Activated T-helper 1 cell treated with Interleukin-2 at 50 U/mL for 16 hours (primary cell): ENCODE measurements at places on chromosomes 2 and 18.

DNA sequence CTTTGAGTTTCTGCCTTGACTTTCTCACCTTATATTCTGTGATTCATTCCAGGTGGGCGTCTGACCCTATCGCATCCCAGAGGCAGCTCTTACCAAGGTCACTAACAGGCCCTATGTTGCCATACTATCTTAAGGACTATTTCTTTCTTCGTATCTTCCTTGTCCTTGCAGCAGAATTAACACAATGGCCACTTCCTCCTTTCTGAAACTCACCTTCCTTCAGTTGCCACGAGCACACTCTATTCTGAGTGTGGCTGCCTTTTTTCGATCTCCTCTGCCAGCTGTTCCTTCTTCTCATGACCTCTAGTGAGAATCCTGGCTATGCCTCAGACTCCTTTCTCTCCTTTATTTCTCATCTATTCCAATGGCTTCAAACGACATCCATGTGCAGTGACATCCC lies 160.4 kb upstream of the CCDC195 start:
- DNase-seq = no peak

DNA sequence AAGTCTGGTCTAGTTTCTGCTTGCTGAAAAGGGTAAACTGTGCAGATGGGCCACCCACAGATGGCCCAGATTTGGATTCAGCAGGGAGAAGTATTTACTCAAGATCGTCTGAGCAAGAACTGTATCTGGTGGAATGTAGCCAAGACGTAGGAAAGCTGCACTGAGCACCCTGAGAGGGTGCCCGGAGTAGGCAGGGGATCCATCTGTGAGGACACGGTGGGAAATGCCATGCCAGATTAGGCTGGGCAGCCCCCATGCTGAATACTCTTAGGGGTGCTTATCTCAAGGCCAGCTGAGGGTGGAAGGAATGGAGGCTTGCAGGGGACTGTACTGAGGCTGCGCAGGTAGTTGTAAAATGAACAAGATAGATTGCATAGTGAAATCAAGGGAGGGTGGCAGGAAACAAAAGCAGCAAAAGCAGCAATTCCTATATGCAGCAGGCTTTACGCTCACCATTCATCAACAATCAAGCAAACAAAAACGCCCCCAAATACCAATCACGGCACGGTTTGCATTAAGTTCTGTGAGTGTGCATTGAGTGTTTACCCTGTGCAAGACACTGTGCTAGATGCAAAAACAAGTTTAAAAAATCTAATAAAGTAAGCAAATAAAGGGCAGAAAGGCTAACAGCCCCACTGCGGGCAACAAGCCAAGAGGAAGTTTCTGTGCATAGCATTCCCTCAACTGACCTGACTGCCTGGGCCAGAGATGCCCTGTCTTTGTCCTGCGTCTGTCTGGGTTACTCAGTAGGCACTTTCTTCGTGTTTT lies 32.2 kb upstream of the LPIN2 start:
- DNase-seq = no peak

GRCh38 chr2:165573534-165574461 lies 104.3 kb downstream of the CSRNP3 start:
- DNase-seq = no peak

DNA sequence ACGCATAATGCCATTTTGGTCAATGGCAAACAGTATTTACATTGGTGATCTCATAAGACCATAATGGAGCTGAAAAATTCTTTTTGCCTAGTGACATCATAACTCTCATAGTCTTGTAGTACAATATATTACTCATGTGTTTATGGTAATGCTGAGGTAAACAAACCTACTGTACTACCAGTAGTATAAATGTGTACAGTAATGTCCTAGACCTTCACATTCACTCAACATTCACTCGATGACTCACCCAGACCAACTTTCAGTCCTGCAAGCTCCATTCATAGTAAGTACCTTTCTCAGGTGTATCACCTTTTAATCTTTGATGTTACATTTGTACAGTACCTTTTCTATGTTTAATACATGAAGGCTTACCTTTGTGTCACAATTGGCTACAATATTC lies 558.2 kb upstream of the PIK3C3 start:
- no peak for DNase-seq

GRCh38 chr2:47724221-47724981 lies 58.5 kb upstream of the MSH6 start:
- no peak for DNase-seq

DNA sequence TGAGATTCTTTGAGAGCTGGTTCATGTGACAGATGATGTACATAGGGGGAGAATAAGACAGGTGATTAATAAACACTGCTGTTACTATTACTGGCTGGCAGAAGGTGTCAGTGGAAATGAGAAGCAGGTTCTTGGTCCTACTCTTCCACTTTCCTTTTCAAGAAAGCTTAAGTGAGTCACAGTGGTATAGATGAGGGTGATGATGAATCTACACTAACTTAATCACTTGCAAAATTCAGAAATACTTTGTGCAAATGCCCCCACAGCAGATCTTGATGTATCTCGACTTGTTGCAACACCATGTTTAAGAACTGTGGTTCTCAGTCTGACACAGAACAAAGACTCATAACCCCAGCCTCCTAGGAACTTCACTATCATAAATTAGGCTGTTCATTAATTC lies 35.9 kb upstream of the MGAT5 start:
- DNase-seq = no peak

DNA sequence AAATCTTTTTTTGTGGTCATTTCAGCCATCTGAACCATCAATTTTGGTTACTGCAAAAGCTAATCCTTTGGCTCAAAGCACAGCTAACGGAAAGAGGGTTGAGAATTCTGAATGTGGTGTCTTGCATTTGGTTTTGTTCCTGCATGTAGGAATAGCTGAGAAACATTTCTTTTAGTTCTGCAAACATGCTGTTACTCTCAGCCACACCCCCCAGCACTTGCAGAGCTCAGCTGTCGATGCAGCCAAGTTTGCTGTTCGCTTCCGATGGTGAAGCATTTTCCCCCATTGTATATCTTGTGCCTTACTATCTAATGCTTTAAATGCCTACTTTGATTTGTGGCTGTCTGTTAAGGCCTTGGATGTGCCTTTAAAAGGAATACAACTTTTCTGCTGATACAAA lies 294.9 kb upstream of the FANCL start:
- no peak for DNase-seq

DNA sequence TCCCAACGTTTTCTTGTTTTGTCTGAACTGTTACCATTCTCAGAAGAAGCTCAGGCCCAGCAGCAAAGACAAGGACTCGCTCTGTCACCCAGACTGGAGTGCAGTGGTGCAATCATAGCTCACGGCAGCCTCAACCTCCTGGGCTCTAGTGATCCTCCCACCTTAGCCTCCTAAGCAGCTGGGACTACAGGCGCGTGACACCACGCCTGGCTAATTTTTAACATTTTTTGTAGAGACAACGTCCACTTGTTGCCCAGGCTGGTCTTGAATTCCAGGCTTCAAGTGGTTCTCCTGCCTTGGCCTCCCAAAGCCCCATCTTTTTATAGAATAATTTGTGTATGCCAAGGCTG lies 2.0 kb upstream of the SMYD5 start:
- no peak for DNase-seq

DNA sequence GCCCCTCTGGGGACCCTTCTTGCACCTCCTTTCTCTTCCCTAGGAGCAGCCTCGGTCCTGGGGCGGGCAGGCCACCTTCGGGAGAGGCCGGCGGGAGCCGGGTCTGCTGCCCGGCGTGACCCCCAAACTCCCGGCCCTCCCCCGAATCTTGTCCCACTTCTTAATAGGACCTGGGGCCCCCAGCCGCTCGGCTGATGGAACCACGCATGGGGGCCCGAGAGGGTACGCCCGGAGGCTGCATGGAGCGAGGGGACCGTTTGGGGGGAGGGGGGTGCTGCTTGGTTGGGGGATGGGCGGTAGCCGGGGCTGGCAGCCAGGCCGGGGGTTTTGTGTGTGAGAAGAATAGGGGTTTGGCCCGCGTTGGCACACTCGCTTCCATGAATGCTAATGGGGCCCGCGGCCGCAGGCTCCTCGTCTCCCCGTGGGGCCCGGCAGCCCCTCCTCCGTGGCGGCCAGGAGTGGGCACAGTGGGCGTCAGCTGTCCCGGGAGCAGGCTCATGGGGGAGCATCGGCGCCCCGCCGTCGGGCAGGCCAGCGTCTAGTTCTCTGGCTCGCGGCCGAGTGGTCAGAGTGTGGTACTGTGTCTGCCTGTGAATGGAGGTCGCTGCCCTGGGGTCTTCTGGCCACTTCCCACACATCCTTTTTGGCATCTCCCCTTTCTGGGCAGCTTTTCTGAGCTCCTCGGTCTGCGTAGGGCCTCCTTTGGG lies 1.0 kb downstream of the GAREM2 start:
- DNase-seq = no peak

- no peak for DNase-seq
These were observed 1.8 kb downstream of the IL18RAP start for GRCh38 chr2:102424754-102425153.

DNA sequence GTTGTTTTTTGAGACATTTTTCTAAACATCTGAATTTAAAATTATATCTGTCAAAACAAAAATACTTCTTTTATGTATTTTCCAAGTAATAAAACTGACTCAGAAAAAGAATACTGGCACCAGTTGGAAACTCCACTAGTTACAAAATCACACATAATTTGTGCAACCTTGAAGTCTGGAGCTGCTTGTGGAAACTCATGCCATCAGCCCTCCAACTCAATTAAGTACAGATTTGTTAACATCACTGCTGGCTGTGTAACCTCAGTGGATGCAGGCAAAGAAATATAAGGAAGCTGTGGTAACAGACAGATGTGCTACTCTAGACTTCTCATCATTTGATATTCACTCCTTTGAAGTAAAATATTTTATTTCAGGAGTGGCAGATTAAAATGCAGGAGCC lies 30.0 kb upstream of the RAPH1 start:
- no peak for DNase-seq

GRCh38 chr2:73212448-73213176 lies 1.4 kb upstream of the SMYD5 start:
- DNase-seq = peak; percentile 52

DNA sequence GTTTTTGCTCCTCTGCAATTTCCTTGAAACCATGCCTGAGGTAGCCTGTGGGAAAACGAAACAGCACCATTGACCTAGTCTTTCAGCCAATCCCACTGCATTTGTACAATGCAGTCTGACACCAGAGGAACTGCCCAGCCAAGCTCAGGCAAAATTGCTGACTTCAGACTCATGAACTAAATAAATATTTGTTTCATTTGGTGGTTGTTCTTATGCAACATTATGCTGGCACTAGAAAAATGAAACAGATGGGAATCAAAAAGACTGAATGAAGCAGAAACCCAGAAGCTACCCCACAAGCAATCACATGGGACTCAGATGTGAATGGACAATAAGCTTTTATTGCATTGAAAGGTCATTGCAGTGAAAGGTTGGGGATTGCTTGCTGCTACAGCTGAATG lies 1.7 kb downstream of the NAT8 start:
- no peak for DNase-seq

DNA sequence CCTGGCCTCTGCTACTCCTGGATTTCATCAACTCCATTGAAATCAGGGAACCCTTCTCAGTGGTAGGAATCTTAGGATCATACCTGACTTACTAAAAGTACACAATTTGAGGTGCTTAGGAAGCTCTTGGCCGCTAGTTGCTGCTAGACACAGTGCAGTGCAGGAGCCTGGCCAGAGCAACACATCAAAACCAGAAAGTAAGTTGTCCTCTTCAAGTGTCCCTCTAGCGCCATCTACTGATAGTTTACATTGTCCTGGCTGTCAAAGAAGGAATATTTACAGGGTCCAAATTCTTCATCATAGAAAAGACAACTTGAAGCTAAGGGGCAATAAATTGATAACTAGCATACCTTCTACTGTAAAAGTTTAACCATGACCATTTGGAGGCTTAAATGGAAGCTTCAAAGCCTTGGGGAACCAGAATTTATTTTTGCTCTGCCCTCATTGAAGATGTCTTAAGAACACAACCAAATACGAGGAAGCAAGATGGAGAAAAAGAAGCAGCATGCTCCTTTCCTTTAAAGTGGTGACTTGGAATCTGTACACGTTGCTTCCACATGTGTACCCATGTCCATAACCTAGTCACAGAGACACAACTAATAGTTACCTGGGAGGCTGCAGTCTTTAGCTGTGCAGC lies 889.1 kb upstream of the GCFC2 start:
- DNase-seq = no peak

DNA sequence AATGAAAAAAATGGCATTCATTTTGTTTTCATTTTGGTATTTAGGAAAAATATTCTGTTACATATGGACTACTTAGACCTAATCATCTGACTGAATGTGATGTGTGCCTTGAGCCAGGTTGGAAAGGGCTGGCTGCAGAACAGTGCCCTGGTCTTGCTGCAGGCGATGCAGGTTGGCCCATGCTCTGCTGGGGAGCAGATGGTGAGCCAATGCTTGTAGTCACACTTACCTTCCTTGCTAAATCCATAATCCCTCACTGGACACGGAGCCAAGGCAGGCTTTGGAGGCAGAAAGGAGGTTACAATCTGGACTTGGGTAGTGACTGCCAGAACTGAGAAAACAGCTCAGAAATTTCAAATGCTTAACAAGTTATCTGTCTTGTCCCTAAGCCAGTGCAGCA lies 228.7 kb downstream of the ARHGAP15 start:
- DNase-seq = no peak

GRCh38 chr18:58905777-58906428 lies 41.2 kb downstream of the ZNF532 start:
- no peak for DNase-seq

DNA sequence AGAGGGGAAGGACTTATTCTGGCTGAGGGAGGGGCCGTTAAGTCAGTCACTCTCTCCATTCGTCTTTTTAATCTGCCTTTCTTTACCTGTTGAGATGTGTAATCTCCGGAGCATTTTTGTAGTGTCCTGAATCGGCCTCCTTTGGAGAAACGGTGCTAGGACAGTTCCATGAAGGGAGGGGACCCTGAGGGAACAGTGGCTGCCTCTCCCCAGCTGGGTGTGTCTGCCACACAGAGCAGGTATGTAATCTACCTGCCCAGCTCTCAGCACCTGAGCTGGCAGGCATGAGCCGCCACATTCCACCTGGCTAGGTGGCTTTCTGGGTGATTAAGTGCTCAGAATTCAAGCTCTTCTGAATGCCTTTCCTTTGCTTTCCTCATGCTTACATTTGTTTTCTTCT lies 131.2 kb downstream of the WDSUB1 start:
- DNase-seq = no peak

- DNase-seq = no peak
These were observed 86.7 kb downstream of the FIGN start for GRCh38 chr2:163649080-163649479.

- no peak for DNase-seq
These were observed 155.5 kb downstream of the CTIF start for GRCh38 chr18:48694295-48694694.

DNA sequence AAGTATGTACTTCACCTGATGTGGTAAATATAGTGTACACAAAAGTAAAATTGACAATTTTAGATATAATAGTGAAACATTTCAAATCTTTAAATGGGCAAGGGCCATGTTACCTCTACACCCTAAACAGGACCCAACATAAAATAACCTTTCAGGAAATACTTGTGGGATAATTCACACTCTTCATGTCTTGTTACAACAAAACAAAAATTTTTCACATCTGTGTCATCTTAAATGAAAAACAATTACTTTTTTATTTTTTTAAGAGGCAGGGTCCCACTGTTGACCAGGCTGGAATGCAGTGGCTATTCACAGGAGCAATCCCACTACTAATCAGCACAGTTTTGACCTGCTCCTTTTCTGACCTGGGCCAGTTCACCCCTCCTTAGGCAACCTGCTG lies 42.1 kb downstream of the SRBD1 start:
- no peak for DNase-seq
